ENCODE measurements at places on chromosomes 4 and X.
A peak's percentile ranks its signal among the peaks of the same experiment; 100 is the strongest.

DNA sequence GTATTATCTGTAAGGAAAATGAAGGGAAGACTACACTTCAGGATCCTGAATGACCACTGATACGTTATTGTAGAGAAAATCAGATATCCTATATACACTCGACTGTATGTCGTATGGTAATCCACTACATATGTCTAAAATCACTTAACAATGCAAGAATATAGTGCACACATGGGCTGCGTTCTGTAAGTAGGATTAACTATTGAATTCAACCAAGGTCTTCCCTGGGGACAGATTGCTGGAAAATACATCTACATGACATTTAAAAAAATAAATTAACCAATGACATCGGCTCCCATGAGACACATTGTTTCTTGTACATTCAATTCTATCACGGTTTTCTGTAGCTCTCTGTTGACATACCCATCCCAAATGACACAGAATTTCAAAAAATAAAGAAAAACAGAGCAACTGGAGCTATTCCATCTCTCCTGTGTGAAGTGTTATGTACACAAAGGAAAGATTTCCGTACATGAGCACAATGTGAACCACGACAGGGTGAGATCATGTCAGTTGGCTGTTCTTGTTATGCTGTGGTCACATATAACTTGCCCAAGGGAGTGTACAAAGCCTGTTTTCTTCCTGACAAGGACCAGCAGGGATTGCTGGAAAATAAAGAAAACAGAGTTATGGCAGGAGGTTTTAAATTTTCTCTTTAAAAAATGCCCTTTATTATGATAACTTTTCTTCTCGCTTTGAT, 6.1 kb downstream of the ENOX2 start:
- DNase-seq = no peak

- DNase-seq = peak; percentile 69
These were observed 22.3 kb upstream of the NAT8L start for GRCh38 chr4:2036866-2037265.

GRCh38 chrX:136200466-136200865, 50.7 kb downstream of the MAP7D3 start:
- DNase-seq = no peak

DNA sequence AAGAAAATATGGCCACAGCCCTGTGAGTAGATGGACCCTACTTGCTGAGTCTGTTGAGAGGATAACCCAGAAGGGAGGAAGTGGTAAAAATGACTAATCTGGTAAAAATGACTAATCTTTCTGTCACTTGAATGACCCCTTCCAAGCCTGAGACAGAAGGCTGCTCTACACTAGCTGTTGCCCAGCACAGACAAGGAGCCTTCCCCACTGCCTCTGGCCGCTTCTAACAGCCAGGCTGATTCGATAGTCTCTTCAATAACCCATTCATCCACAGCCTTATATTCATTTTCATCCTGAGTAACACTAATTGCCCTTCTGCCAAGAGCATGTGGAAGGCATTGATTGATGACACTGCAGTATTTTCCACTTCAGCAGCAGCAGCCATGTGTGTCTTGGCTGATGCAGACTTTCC, 18.4 kb downstream of the MAGEB17 start:
- no peak for DNase-seq

- DNase-seq = peak; percentile 13
These were observed 185.5 kb downstream of the CEP135 start for GRCh38 chr4:56134266-56134665.

- no peak for DNase-seq
These were observed 35.8 kb upstream of the TADA2B start for GRCh38 chr4:7007142-7007907.

DNA sequence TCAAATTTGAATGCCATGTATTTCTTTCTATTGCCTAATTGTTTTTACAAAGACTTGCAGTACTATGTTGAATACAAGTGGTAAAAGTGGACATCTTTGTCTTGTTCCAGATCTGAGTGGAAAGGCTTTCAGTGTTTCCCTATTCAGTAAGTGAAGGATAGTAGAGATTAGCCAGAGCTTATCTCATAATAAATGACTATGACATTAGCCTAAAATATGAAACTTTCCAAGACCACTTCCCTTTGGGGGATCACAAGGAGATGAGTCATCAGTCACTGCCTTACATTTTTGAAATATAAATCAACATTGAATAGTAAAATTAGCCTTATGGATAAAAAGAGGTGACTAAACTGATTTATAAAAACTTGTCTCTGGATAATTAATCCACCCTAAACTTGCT, 554.1 kb upstream of the MAGEB2 start:
- no peak for DNase-seq

DNA sequence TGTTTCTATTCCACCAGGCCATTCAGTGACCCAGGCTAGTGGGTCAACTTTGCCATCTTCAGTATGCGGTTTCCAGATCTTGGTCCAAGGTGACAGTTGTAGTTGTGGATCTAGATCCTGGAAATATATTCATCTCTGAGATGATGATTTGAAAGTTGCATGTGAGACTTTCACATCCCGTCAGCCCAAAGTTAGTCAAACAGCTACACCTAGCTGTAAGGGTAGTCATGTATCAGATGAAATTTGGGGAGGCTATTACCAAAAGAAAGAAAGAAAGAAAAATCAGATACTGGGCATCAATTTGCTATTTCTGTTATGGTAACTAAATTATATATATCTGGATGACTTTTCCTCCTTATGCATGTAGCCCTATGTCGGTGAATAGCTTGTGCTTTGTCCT, 259.4 kb upstream of the ARX start:
- DNase-seq = no peak

DNA sequence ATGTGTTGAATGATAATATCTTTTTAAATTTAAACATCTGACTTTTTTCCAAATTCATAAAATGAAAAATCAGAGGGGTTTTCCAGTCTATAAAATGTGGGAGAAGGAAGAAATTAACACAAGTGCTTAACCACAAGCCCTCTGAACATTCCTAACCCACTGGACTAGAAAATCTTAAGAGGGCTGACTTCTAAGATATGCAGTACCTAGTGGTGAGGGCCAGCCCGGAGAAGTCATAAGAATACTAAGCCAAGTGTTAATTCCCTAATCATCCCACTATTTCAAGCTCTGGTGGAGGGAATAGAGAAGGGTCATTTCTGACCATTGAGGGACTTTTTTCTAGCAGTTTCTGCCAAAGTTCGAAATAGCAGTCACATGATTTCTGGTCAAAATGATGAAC, 86.9 kb upstream of the NEIL3 start:
- DNase-seq = no peak

GRCh38 chr4:10506077-10506476, 48.9 kb upstream of the ZNF518B start:
- no peak for DNase-seq

GRCh38 chr4:7812231-7812857, 127.3 kb downstream of the AFAP1 start:
- DNase-seq = no peak

- DNase-seq = no peak
These were observed 9.3 kb downstream of the NOX1 start for GRCh38 chrX:100864657-100865391.

DNA sequence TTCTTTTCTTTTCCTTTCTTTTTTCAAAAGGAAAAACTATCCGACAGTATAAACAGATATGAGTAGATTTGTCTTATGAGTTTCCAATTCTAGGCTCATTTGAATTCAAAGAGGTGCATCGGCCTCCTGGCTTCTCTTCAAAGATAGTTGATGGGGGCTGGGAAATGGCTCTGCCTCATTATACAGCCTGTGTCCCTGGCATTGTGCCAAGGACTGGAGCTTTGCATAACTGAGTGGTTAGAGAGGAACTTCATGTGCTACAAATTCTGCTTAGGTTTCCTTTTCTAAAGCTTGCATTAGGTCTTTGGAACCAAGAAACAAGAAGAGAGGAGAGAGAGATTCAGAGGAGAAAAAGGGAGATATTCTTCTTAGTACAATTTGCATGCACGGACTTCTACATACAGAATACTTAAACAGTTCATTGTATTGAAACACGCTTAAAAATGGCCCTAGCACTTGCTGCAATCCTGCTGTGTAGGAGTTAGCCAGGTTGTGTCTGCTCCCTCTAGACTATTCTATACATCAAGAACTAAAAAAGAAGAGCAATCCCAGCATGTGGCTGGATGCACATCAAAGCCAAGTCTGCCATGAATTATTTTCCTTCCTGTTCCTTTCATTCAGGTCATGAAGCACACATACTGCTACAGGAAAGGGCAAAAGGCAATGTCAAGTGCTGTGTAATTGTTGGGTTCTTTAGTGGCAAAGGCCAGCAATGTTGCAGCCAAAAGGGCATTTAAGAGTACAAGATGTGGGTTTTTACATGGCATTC, 70.9 kb downstream of the INTS12 start:
- peak; percentile 91 for DNase-seq

- DNase-seq = no peak
These were observed 99.8 kb downstream of the KLHL8 start for GRCh38 chr4:87120411-87121162.

Measured in HL-60 (cell line).